D341Med (cell line): ENCODE measurements at places on chromosomes 1 and 21.

DNA sequence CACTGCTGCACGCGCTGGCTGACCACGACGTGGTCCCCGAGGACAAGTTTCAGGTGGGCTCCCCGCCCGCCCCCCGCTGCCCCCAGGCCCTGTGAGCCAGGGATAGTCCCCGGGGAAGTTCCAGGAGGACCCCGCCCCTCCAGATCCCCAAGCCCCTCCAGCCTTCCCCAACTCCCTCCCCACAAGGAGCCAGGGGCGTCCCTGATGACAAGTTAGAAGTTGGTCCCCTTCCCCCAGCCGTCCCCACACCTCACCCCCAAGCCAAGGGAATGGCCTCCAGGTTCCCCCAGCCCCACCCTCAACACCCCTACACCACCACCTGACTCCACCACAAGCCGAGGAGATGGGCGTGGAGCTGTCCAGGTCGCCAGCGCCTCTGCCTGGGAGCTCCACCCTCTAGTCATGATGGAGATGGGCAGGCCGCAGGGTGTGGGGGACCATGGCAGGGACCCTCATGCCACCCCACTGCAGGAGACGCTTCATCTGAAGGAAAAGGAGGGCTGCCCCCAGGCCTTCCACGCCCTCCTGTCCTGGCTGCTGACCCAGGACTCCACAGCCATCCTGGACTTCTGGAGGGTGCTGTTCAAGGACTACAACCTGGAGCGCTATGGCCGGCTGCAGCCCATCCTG lies 525 bp downstream of the AIRE start:
- no peak for DNase-seq

DNA sequence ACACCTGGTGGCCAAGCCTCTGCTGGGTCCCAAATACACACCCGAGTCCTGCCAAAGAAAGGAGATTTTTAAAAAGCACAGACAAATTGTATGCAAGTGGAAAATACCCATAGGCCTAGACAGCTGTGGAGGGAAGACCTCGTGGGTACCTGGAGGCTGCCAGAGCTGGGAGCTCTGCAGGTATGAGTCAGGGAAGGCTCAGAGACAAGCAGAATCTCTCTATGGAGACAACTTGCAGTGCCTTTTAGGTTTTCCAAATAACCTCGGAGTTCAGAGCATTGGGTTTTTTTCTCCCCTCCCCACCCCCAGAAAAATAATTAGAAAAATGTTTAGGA lies 127.7 kb downstream of the EDEM3 start:
- no peak for DNase-seq

DNA sequence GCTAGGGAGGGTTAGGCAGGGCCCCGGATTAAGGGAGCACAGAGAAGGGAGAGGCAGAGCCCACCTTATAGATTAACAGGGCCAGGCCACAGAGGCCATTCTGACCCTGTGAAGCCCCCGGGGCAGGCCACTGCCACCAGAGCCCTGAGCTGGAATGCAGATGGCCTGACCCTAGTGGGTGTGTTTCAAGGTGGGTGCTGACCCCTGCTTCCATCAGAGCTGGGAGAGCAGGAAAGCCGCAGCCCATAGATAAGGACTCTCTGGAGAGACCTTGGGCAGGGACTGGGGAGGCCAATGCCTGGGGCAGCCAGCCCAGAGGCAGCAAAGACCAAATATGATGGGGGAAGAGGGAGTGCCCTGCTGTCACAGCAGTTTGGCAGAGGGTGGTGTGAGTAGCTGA lies 35.9 kb downstream of the NCMAP start:
- DNase-seq: no peak

DNA sequence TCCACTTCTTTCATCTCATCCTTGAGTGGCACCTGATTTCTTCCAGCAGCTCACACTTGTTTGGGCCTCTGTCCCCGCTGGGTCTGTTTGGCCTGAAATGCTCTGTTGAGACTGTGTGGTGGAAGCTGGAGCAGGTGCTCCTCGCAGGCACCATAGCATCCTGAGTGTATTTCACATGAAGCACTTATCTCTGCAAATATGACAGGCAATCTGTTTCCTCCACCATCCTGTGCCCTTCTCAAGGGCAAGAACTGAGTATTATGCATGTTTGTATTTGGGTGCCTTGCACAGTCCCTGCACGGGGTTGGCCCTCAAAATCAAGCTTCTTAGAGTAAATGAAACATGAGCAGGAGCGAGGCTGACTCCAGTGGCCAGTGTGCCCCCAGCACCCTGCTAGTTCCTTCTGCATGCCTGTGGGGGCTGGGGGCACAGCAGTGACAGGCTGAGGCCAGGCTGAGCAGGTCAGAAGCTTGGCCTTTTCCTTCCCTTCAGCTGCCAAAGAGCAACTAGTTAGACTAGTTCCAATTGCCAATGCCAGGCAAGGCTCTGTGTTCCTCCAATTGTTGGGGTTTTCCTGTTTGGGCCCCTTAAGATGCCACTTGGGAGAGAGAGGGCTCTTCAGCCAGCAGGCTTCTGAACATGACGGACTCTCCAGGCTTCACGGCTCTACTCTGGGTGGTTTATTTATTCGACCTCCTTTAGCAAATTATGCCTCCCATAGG lies 129.6 kb upstream of the ATP1A1 start:
- no peak for DNase-seq

- DNase-seq: no peak
Measured at GRCh38 chr1:198776602-198777029, 137.8 kb downstream of the PTPRC start.

DNA sequence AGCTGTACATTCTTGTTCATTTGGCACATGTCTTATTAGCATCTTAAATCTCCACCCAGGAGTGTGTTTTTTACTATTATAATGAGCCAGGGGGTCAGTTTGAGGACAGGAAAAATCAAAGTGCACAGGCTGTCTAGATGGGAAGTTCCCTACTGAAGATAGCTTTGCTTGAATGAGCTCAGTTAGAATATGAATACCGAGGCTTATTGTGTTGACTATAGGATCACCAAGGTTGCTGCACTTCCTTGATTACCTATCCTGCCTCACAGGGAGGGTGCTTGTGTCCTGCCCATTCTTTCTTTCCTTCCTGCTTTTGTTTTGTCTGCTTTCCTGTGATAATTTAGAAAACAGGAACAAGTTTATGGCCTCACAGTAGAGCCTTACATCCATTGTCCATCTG lies 16.3 kb downstream of the PHGDH start:
- DNase-seq: no peak

GRCh38 chr21:31136891-31137290 lies 98.6 kb upstream of the KRTAP19-8 start:
- DNase-seq: no peak

- DNase-seq: peak; percentile 84
Measured at GRCh38 chr1:31239653-31240241, at the start of gene NKAIN1. TSS of gene NKAIN1 (minus strand) at chr1:31239887. CDS start at chr1:31239547, 340 bp downstream.

GRCh38 chr1:28606771-28607170 lies 14.7 kb downstream of the RAB42 start:
- DNase-seq: no peak

DNA sequence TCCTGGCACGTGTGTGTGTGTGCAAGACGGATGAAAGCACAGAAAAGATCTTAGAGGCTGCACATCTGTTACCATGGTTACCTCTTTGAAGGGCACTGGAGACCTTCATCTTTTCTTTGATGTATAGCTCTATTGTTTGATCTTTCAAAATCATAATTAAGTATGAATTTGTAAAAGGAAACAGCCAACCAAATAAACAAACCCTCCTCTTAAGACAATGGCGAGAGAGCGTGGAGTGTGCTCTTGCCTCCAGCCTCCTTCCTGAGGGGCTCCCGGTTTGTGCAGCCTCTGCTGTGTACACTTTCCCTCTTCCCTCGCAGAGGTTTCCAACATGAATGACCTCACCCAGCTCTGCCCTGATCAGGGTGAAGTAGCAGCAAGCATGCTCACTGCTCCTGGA lies 27.9 kb downstream of the CACNA1S start:
- no peak for DNase-seq

- DNase-seq: no peak
Measured at GRCh38 chr1:40734882-40735628, 43.6 kb downstream of the NFYC start.

DNA sequence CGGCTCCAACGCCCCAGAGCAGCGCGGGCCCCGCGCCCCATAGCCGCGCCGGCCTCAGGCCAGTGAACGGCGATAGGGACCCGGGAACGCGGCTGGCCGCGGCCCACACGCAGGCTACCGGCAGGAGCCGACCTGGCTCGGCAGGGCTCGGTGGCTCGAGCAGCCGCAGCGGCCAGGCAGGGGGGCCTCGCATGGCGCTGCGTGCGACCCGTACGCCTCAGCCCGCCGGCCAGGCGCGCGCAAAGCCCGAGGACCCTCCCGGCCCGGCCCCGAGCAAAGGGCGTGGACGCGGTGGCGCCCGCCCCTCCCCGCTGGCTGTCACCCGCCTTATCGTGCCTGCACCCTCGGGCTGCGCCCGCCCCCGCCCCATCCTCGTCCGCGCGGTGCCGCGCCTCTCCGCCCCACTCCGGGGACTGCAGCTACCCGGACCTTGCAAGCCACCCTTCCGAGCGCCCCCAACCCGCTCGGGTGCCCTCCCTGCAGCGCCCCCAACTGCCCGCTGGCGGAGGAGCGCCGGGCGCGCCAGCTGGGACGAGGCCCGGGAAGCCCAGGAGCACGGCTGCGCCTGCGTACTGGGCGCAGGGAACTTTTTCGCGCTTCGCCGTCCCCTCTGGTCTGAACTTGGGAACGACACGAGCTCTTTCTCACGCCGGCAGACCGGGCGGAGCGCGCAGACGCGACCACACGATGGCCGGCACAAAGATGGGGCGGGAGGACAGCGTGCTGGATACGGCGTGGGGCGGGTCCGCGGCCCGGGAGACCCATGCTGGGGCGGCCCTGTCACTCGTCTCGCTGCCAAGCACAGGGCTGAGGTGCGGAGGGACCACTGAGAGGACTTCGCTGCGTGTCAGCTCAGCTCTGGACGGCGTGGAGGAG lies at the start of gene ABCB10:
ABCB10 (minus strand) TSS at position 248 of the 876 bp plus-strand sequence; CDS start at position 193, 55 bp downstream.
- DNase-seq: peak; percentile 99

DNA sequence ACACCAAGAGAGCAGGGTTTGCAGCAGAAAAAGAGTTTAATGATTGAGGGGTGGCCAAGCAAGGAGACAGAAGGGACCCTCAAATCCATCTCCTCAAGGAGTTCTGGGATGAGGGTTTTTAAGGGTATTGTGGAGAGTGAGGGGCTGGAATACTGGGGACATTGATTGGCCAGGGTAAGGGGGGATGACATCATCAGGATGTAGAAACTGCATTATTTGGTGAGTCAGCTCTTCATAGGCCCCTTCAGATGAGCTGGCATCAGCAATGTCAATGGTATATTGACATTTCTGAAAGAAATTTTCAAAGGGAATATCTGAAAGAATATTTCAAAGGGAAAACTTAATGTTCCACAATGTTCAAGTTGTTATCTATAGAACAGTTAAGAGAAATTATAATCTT lies 168.1 kb upstream of the SNX7 start:
- no peak for DNase-seq
